ENCODE measurements at places on chromosomes 6 and 20.
A peak's percentile ranks its signal among the peaks of the same experiment; 100 is the strongest.

DNA sequence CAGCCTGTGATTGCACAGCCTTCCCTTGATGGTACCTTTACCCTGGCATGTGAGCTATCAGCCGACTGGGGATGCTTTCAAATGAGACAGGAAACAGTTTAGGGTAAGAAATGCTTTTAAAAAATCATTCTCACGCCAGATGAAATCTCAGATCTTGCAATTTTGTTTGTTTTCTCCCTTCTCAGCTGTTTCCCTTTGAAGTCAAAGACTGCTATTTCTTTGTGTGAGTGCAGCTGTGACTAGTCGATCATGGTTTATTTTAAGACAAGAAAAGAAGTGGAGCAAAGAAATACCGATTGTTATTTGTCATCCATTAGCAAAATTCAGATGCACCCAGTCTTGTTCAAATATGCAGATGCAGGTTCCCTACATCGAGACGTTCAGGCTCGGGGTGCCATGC lies 489.7 kb downstream of the QKI start:
- no peak for DNase-seq

- DNase-seq: peak; percentile 72
Observed at GRCh38 chr6:43644940-43645612, at the start of gene RSPH9. Gene RSPH9 (plus strand): TSS chr6:43645036. CDS start chr6:43645099, 63 bp downstream.

DNA sequence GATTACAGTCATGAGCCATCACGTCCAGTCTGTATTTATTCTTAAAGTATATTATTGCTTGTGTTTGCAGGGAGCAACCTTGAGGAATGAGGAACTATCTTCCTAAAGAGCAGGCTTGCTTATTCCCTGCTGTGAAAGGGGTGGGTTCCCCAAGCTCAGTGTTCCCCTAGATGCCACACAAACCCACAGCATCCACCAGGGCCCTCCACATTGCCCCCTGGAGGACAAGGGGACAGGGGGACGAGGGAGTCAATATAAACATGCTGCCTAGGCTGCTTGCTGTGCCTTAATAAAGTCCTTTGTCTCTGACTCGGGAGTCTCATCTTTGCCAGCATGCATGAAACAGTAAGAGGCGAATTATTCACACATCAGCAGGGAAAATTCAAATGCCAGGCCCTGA lies 8.0 kb upstream of the IDH3B start:
- no peak for DNase-seq

DNA sequence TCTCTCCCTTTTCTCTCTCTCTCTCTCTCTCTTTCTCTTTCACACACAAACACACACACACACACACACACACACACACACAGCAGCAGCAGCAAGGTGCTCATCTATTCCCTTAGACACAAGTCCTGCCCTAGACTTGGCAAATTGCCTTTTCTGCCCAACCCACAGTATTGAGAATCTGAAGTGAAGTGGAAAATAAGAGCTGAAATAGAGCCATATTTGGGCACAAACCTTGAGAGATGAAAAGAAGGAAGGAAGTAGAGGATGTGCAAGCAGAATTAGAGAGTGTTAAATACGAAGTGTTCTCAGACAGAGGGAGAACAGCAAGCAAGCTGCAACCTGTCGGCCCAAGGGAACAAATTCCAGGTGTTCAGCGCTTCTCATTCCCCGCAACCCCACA lies 557.5 kb upstream of the NOX3 start:
- DNase-seq: no peak

- no peak for DNase-seq
Observed at GRCh38 chr6:53162606-53163005, 14.0 kb upstream of the GCM1 start.

DNA sequence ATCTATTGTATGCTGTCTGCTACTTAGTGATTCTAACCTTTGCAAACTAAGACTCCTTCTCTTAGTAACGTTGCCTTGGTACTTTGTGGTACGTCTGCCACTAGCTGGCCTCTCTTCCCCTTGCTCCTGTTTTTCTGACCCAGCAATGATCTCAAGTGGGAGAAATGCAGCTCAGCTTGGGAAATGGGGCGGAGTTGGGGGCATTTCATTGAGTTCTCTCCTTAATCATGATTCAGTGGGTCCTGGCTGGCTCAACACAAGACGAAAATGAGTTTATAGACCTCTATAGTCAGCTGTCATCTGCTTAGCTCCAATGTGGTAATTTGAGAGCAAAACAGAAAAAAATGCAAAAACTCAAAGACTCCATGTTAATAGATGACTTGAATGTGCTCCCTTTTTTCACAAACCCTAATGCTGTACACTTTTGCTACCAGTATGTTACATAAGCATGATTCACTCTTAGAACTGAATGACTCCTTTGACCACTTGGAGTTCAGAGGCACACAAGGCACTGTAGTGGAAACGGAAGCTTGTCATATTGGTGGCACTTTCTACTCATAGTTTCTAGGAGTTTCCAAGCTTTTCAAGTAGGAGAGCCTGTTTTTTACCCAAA lies 55.3 kb upstream of the SOX4 start:
- no peak for DNase-seq

- DNase-seq: no peak
Observed at GRCh38 chr20:64145458-64146300, 18.6 kb upstream of the MYT1 start.

GRCh38 chr6:35449287-35449881 lies 2.8 kb upstream of the FANCE start:
- DNase-seq: peak; percentile 30

DNA sequence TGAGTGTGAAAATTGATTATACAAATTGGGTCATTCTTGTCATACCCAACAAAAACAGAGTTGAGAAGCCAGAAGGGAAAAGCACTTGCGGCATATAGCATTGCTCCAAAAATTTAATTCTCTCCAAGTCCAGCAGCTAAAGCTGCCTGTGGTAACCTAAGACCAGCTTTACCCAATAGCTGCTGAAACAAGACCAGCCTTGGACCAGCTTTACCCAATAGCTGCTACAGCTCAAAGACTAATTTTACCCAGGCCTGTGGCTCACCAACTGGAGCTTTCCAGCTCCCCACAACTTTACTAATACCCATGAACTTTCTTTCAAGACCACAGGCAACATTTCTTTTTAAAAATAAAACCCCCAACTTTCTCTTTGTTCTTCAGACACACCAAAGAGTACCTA lies 32.8 kb upstream of the ZNF133 start:
- no peak for DNase-seq

DNA sequence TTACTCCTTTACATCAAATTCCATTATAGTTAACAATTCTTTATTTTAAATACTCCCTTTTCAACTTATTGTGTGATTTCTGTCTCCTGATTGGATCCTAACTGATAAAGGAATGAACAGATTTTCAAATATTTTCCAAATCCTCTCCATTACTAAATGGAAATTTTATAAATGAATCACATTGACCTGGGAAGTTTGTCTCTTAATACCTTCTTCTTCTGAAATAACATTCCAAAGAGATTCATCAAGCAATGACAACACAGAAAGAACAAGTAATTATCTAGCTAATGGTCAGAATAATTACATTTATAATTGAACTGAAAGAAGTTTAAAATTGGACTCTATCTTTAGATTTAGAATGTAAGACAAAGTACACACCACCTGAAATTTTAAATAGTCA lies 515.4 kb upstream of the PTCHD4 start:
- DNase-seq: no peak

GRCh38 chr20:32622585-32623468 lies 37.7 kb upstream of the NOL4L start:
- no peak for DNase-seq

DNA sequence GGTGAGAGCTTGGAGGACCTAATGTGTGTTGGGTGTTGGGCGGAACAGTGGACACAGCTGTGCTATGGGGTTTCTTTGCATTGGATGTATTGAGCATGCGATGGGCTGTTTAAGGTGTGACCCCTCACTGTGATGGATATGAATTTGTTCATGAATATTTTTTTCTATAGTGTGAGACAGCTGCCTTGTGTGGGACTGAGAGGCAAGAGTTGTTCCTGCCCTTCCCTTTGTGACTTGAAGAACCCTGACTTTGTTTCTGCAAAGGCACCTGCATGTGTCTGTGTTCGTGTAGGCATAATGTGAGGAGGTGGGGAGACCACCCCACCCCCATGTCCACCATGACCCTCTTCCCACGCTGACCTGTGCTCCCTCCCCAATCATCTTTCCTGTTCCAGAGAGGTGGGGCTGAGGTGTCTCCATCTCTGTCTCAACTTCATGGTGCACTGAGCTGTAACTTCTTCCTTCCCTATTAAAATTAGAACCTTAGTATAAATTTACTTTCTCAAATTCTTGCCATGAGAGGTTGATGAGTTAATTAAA lies 3.0 kb downstream of the HLA-A start:
- no peak for DNase-seq

DNA sequence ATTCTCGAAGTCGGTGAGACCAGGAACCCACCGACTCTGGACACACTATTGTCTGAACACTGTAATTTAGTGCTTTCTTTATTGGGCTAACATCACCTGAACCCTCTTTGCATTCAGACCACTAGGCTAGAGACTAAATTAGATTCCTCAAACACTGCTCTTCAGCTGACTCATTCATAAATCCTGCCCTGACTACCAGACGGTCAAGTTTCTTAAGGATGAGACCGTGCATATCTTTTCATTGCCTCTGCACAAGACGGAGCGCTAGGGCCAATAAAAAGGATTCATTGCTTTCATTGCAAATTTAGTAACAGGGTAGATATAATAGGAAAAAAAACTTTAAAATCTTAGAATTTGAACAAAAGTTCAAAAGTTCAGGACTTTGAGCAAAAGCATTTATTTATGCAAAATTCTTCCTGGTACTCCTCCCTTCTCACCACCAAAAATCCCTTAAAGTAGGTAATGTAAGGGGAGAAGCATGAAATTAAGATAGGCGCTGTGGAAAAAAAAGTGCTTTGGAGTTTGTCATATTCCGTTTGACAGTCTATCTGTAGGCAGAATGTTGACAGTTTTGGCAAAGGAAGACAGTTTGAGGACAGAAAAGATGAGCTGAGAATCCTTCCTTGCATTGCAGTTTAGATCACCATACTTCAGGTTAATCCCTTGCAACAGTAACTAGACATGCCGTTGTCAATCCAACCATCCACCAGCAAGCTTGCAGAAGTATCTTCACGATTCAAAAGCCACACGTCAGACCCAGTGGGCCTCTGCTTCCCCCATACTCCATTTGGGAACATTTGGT lies 328.6 kb upstream of the JARID2 start:
- DNase-seq: no peak

DNA sequence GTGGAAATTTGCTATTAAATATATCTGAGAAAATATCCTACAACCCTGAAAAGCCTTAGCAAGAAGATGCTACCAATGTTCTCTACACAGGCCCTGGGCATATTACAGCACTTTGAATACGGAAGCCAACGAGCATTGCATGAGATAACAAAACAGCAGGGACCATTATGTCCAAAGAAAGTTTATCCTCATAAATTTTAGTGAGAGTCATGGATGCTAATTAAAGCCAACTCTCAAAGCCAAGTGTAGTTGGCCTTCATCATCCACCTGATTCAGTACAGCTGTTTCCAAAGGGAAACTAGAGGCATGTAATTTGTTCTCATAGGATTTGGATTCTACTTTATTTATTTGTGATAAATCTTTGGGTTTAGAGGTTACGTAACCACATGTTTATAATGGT lies 564.8 kb downstream of the RFPL4B start:
- DNase-seq: no peak

- DNase-seq: no peak
Observed at GRCh38 chr6:24051942-24052589, 73.9 kb upstream of the NRSN1 start.

- DNase-seq: no peak
Observed at GRCh38 chr6:31114541-31114878, at the start of gene PSORS1C1. Gene PSORS1C1 (plus strand): TSS chr6:31114800. CDS start chr6:31129633, 14,833 bp downstream.

DNA sequence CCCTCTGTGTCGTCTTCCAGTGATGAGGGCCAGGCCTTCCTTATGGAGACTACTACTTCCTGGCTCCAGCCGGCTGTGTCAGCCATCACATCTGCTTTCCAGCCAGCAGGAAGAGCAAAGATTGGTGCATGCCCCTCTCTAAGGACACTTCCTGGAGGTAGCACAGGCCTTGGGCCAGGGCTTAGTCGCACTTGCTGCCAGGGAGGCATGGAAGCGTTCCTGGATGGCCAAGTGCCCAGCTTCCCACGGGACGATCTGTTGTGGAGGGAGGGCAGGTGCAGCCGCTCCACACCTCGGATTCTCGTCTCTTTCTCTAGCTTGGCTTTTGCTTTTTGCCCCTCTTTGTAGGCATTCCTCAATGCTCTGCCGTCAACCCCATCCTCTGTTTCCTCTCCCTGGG lies 11.9 kb downstream of the ERMARD start:
- DNase-seq: no peak

GRCh38 chr6:133235221-133235620 lies 5.9 kb upstream of the EYA4 start:
- no peak for DNase-seq

GRCh38 chr20:62219101-62219991 lies 732 bp downstream of the HRH3 start:
- DNase-seq: no peak

DNA sequence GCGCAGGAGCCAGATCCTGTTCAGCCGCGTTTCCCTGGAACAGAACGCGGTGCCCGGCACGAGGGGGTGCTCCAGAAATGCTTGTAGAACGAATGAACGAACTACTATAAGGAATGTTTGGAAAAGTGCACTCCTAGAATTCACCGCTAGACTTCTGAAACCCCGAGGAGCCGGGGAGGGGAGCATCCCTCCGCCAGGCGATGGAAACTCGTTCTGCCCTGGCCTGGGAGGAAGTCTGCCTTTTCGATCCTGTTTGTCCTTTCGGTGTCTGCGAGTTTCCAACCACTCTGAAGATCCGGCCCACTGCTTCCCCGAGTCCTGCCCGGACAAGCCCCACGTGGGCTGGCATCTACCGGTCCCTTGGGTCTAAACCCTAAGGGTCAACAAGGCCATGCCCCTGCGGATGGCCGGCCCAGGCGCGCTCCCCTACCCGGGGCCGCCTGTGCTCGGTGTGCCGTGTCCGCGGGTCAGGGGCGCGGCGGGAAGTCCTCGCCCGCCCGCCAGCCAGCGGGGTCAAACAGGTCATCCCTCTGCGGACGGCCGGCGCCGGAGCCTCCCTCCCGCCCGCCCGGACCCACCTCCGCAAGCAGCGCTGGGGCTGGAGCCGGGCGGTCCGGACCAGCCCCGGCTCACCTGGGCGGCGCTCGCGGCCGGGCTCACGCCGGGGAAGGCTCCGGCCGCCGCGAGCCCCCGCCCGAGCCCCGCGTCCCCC lies 526 bp downstream of the SULF2 start:
- no peak for DNase-seq

GRCh38 chr6:126848119-126848518 lies 270.4 kb upstream of the RSPO3 start:
- DNase-seq: no peak

- no peak for DNase-seq
Observed at GRCh38 chr20:44574372-44574771, 8.0 kb upstream of the PKIG start.

Measured in activated B cell treated with CpG ODN at 0.5 μM for 24 hours (primary cell).